ENCODE measurements at places on chromosomes 4 and X.

- DNase-seq = no peak
Measured at GRCh38 chr4:6580353-6580752, 5.4 kb downstream of the MAN2B2 start.

- no peak for DNase-seq
Measured at GRCh38 chr4:182655340-182655739, 261.8 kb downstream of the DCTD start.

GRCh38 chrX:1477801-1478458 lies 25.2 kb upstream of the ASMTL start:
- DNase-seq = no peak

DNA sequence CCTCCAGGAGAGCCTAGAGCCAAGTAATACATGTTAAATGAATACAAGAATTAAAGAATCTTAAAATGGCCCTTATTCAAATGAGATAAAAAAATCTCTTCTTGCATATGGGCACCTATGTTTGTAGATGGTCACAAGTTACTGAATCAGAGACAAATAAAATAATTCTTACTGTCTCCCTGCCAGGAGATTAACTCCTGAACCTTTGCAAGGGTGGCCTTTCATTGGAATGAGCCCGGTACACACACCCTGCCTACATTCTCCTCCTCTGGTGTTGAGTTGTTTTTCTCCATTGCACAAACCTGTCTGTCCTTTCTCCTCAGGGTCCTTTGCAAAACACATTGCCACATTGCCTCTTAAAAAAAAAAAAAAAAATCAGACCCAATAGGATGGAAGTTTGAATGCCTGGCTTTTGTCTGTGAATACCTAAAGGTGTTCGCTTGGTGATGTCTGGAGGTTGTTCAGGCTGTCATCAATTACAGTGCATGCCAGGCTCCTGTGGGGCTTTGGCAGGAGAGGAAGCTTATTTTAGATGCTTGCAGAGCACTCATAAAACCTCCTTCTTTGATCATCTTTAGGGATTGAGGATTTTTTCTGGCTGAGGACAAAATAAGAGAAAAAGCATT lies 8.3 kb upstream of the TMEM154 start:
- no peak for DNase-seq

- peak; percentile 11 for DNase-seq
Measured at GRCh38 chr4:7828011-7828720, 111.5 kb downstream of the AFAP1 start.

DNA sequence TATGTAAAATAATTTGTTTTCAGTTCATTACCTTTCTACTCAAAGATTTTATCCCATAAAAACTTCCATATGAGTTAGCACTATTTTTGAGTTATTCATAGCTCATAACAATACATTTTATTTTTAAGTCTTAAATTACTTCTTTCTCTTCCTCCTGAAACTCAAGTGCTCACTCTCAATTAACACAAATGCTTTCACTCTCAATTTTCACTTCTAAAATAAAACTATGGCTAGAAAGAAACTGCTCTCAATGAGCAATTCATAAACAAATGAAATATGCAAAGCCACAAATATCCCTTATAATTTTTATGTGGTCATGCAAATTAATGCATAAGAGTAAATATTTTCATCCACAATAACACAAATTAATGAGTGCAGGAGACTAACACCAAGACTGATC lies 38.8 kb downstream of the MAML3 start:
- DNase-seq = no peak

DNA sequence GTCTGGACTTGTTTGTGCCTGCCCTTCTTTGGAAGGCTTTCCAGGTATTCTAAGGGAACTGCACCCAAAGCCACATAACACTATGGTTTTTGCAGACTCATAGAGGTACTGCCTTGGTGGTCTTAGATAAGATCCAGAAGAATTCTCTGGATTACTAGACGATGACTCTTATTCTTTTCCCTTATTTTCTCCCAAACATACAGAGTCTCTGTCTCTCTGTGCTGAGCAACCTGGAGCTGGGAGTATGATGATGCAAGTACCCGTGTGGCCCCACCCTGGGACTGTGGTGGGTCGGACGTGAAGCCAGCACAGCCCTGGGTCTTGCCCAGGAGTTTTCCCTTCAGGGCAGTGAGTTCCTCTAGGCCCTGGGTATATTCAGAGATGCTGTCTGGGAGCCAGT lies 1342.4 kb upstream of the TENM3 start:
- no peak for DNase-seq

- DNase-seq = no peak
Measured at GRCh38 chr4:110085131-110085530, 113.3 kb downstream of the ELOVL6 start.

DNA sequence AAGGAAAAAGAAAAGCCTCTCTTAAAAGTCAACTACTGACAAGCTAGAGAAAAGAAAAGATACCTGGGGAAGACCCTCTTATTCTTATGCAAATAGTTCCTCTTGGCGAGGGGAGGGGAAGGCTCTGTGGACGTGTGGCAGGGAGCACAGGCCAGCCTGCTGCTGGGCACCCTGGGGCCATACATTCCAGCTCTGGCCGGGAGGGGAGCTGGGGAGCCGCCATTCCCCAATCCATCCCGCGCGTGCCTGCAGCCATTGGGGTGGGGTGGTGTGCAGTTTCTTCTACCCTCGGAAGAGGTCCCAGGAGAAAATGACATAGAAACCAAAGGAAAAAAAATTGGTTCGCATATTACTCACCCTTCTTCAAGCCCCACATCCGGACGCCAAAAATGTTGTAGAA lies 1496.4 kb downstream of the RPA4 start:
- DNase-seq = no peak

- no peak for DNase-seq
Measured at GRCh38 chr4:124152132-124152531, 560.4 kb downstream of the ANKRD50 start.

DNA sequence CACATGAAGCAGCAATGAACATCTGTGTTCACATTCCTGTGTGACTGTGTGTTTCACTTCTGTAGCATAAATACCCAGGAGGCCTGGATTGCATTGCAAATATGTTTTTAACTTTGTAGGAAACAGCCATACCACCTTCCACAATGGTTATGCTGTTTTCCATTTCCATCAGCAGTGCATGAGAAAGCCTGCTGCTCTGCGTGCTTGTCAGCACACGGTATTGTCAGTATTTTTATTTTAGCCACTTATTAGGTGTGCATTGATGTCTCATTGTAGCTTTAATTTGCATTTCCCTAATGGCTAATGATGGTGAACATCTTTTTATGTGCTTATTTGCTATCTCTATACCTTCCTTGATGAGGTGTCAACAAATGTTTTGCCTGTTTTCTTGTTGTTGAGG lies 355.9 kb downstream of the TRIML1 start:
- no peak for DNase-seq

GRCh38 chr4:52968241-52968640 lies 106.1 kb downstream of the RASL11B start:
- no peak for DNase-seq

- no peak for DNase-seq
Measured at GRCh38 chr4:128285085-128285997, 2.3 kb downstream of the PGRMC2 start.

Measured in stimulated activated CD4-positive, alpha-beta T cell treated with anti-CD3 and anti-CD28 coated beads, Interleukin-15, amount 100 ng/mL, for 1 hour (primary cell).